Activated CD4-positive, alpha-beta T cell treated with anti-CD3 and anti-CD28 coated beads, Interleukin-2, amount 10 ng/mL, durations not matched to agents 7 days and 5 days (primary cell): ENCODE measurements at places on chromosomes 2 and 18. TPM values are rescaled to one million over a fixed set of nuclear protein-coding genes. Genes with fewer than 3 reads are reported as not detected.

DNA sequence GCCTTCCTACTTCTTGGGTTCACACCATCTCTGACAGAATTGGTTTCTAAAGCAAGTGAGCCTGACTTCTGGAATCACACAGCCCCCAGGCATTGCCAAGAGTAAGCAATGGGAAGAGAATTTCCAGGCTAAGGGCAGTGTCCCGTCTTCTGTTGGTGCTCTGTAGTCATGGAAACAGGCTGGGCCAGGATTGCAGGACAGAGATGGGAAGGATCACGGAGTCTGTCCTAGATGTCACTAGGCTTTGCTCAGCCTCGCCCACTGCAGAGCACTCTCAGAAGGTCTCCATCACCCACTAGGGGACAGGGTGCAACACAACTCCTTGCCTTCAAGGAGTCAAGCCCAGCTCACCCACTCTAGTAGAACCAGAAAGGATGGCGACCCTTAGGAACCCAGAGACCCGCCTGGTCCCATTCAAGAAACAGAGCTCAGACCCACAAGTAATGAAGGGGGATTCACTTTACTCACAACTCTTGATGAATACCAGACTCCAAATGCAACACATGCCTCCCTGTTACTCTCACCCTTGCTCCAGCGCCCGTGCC is 48.6 kb upstream of the TEX51 start:
- no peaks in the 10 kb centered on the region for H3K36me3 ChIP-seq
- H3K4me3 ChIP-seq = no peak overlapping the region
- H3K27ac ChIP-seq = no peak overlapping the region
- DNase-seq = no peak

GRCh38 chr2:241966647-241967466 is 97.3 kb downstream of the RTP5 start:
- H3K4me1 ChIP-seq = peaks cover 22% of the 10 kb centered on the region
- no peaks in the 10 kb centered on the region for H3K36me3 ChIP-seq
- H3K4me3 ChIP-seq = peak overlapping the region; percentile 57
- no peak for DNase-seq

The CFAP221 gene
- not detected for total RNA-seq

The CDCA7 gene
- 105 TPM for total RNA-seq

- H3K36me3 ChIP-seq = no peaks in the 10 kb centered on the region
- peak overlapping the region; percentile 77 for H3K27ac ChIP-seq
These were observed 11.9 kb upstream of the AGFG1 start for GRCh38 chr2:227460070-227460485.

DNA sequence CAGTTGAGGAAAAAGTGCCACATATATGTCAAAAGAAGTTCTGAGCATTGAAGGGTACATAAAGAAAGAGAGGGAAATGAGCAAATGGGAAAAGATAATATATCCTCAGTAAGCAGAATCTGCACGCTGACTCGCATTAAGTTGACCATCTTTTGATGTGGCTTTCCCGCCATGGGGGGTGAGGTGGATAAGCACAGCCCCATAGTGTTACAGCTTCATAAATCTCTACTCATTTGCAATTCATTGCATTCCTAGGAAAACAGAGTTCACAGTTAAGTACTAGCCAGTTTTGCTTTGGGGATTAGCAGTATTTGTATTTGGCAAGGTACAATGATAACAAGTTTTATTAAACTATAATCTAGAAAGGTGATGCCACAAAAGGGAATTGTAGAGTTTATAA is 814.2 kb downstream of the LRP1B start:
- no peak overlapping the region for H3K4me3 ChIP-seq
- no peaks in the 10 kb centered on the region for H3K4me1 ChIP-seq
- no peak overlapping the region for H3K27ac ChIP-seq
- no peaks in the 10 kb centered on the region for H3K36me3 ChIP-seq
- no peaks in the 10 kb centered on the region for H3K27me3 ChIP-seq

DNA sequence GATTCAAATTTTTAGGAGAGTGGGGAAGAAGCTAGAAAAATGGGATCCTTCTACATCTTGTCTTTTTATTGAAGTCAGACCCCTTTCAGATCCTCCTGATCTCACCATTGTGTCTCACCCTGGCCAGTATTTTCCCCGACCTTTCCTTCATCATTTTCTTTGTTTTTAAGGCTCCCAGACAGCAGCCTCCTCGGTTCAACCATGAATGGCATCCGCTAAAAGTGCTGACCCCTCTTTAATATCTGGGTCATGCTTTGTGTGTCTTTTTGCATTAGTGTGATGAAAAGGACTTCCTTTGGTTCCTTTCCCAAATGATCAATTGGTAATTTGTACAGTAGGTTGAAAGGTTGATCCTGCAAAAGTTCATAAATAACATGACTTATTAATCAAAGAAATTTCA is 26.7 kb upstream of the THOC1 start:
- H3K4me1 ChIP-seq = no peaks in the 10 kb centered on the region
- H3K4me3 ChIP-seq = no peak overlapping the region
- H3K27ac ChIP-seq = no peak overlapping the region
- peaks cover 11% of the 10 kb centered on the region for H3K27me3 ChIP-seq

DNA sequence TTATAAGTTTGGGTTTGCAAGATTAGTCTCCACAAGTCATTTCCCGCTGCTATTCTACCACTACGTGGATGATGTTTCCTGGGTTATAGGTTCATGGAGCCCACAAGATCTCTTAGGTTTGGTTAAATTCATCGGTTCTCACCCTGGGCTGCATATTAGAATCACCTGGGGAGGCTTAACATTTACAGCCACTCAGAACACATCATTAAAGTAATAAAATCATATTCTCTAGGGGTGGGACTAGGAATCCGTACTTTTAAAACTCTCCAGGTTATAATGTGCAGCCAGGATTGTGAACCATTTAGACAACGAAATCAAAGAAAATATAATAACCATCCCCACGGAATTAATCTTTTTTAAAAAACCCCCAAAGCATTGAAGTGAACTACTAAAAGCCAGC is 167.7 kb downstream of the ACTR3 start:
- H3K27me3 ChIP-seq = peaks cover 13% of the 10 kb centered on the region
- no peak overlapping the region for H3K4me3 ChIP-seq
- DNase-seq = no peak
- H3K27ac ChIP-seq = no peak overlapping the region
- no peaks in the 10 kb centered on the region for H3K4me1 ChIP-seq

The ITGA4 gene
- total RNA-seq = 160 TPM

DNA sequence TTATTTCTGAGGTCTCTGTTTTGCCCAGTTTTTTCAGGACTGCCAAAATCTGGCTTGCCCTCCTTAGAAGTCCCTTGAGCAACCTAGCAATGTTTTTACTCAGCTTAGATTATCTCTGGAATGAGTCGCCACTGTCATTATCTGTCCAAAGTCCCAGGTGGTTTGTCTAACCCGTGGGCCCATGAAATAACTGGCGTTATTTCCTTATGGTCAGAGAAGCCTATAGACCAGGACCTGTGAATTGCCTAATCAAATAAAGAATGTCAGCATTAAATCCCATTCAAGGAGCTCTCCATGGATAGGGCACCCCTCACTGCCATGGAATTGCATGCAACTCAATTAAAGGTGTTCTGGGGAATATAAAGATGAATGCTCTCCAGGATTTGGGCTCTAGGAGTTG is 373.9 kb downstream of the SETBP1 start:
- no peak overlapping the region for H3K27ac ChIP-seq
- H3K4me1 ChIP-seq = no peaks in the 10 kb centered on the region
- no peak overlapping the region for H3K4me3 ChIP-seq

DNA sequence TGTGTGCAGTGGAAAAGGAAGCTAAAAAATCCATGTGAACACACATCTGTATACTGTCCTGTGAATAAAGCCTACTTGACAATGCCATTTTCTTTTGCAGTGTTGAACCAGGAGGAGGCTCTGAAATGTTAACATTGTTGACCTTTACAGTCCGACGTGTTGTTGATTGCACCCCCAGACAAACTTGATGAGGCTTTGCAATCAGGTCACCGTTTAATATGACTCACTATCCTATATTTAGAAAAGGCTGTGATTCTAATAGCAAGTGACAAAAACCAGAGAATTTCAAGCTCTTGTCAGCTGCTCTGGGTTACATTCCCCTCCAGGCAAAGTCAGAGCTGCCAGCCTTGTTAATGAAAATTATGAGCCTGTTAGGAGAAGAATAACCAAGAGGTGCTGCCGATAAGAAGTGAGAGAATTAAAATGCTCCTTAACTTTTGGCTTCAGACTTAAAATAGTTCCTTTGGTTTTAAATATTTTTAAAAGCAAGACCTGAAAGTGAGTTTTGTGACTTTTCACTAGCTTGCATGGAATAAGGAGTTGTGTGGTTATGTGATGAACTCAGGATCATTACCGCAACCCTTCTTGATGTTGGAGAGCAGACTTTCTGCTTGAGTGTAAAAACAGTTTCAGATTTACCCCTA is 162.1 kb downstream of the QPCT start:
- H3K27me3 ChIP-seq = peaks cover 16% of the 10 kb centered on the region
- H3K36me3 ChIP-seq = no peaks in the 10 kb centered on the region
- no peak overlapping the region for H3K4me3 ChIP-seq
- no peak overlapping the region for H3K27ac ChIP-seq
- H3K4me1 ChIP-seq = no peaks in the 10 kb centered on the region

The ABCB11 gene
- total RNA-seq = not detected

The ZAP70 gene
- 337 TPM for total RNA-seq

The FOXD4L1 gene
- total RNA-seq = 0.25 TPM

DNA sequence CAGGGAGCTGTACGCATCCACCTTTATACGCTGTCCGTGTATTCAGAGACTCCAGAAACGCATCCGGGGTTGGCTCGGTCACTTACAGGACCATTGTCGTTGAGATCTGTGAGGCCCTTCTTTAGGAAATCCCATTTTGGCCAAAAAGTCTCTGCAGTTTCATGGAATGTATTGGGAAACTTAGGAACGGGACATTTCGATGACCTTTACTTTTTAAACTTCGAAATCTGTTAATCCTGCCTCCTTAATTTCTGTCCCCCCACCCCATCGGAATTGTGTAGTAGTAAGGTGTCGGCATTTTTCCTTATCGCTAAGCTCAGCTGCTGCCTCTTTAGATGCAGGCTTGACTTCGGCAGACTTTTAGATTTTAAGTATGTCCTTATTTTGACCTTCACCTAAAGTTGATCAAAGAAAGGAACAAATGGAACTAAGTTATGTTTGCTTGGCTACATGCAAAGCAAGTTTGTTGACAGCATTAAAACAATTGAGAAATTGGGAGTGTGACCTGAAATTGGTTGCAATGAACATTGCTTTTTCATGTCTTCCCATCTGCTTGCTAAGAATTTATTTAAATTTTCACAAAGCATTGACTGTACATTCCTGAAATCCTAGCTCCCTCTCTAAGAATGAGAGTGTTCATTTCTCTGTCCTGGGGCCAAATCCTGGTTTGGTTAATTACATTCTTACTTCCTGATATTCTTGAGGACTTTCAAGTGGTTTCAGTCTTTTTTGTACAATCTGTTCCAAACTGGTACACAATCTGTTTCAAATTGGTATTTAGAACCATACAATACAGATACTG is 884 bp upstream of the RAPH1 start:
- H3K4me1 ChIP-seq = peaks cover 28% of the 10 kb centered on the region
- peak overlapping the region; percentile 84 for H3K27ac ChIP-seq

The PRSS56 gene
- not detected for total RNA-seq

DNA sequence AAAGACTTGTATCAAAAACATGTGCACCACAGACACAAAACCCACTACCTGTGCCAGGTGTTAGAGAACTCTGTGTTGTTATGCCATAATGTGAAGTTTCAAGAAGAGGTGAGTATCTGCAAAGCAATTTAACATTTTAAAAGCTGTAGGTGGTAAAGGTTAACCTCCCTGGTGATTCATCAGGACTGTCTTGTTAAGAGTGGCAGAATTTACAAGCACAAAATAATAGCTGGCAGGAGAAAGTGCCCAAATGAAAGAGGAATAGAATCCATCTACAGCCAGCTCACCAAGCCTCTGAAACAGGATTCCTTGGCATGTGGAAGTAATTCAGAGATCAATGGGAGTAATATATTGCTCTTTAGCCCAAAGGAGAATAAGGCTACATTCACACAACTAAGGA is 230.7 kb downstream of the AFF3 start:
- H3K36me3 ChIP-seq = no peaks in the 10 kb centered on the region
- H3K27ac ChIP-seq = no peak overlapping the region
- no peaks in the 10 kb centered on the region for H3K27me3 ChIP-seq
- no peak overlapping the region for H3K4me3 ChIP-seq
- no peaks in the 10 kb centered on the region for H3K4me1 ChIP-seq

GRCh38 chr2:111034606-111035005 is 86.1 kb upstream of the BCL2L11 start:
- H3K27ac ChIP-seq = no peak overlapping the region
- H3K4me3 ChIP-seq = no peak overlapping the region
- no peaks in the 10 kb centered on the region for H3K4me1 ChIP-seq
- DNase-seq = no peak

DNA sequence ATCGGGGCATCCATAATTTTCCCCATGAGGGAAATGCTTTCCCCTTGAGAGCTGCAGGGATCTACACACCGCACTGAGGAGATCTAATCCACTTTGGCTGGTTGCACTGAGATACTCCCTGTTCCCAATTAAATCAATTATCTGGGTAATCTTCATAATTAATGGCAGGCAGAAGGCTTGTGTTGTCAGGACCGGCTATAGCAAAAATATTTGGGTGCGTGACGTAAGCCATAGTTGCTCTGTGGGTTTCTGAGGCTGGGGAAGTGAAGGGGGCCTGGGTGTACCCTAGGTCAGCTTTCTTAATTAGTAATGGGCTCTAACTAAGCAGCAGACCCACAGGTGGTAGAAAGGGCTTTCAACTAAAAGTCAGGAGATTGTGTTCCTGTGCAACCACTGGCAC is 62.8 kb upstream of the UPP2 start:
- H3K27me3 ChIP-seq = peaks cover 2% of the 10 kb centered on the region
- no peak overlapping the region for H3K27ac ChIP-seq
- no peak overlapping the region for H3K4me3 ChIP-seq

- no peak overlapping the region for H3K27ac ChIP-seq
- no peaks in the 10 kb centered on the region for H3K4me1 ChIP-seq
- no peak for DNase-seq
- no peak overlapping the region for H3K4me3 ChIP-seq
These were observed 122.6 kb upstream of the CTDP1 start for GRCh38 chr18:79556829-79557585.

The HOXD13 gene
- total RNA-seq = not detected

GRCh38 chr2:109406301-109406700 is 207.5 kb downstream of the SEPTIN10 start:
- H3K27ac ChIP-seq = no peak overlapping the region
- DNase-seq = no peak
- no peaks in the 10 kb centered on the region for H3K36me3 ChIP-seq
- no peak overlapping the region for H3K4me3 ChIP-seq
- H3K4me1 ChIP-seq = no peaks in the 10 kb centered on the region

DNA sequence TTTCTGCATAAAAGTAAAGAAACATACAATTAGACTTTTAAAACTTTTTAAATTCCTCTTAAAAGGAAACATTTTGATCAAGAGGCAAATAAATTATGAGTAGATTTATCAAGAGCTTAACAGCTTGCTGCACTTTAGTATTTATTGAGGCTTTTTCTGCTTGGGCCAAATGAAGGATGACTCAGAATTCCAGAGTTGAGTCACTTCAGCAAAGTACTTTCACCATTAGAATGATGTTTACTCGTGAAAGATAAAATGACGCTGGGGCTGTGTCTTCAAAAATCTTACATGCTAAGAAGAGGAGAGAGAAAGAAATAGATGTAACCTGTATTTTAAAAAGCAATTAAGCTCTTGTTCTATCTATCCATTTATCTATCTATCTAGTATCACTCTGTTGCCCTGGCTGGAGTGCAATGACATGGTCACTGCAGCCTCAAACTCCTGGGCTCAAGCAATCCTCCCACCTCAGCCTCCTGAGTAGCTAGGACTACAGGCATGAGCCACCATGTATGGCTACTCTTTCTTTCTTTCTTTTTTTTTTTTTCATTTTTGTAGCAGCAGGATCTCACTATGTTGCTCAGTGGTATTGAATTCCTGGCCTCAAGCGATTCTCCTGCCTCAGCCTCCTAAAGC is 75.3 kb upstream of the RIOK3 start:
- H3K27ac ChIP-seq = no peak overlapping the region
- H3K4me3 ChIP-seq = no peak overlapping the region
- no peaks in the 10 kb centered on the region for H3K36me3 ChIP-seq

The RPRM gene
- not detected for total RNA-seq
